Panc1 (cell line): ENCODE measurements at places on chromosomes 13 and 19.
A peak's percentile ranks its signal among the peaks of the same experiment; 100 is the strongest.

GRCh38 chr19:8396563-8397203, 6.5 kb downstream of the RAB11B start:
- peak; percentile 18 for DNase-seq

- no peak for DNase-seq
These were observed 42.5 kb downstream of the EDNRB start for GRCh38 chr13:77876176-77876575.

DNA sequence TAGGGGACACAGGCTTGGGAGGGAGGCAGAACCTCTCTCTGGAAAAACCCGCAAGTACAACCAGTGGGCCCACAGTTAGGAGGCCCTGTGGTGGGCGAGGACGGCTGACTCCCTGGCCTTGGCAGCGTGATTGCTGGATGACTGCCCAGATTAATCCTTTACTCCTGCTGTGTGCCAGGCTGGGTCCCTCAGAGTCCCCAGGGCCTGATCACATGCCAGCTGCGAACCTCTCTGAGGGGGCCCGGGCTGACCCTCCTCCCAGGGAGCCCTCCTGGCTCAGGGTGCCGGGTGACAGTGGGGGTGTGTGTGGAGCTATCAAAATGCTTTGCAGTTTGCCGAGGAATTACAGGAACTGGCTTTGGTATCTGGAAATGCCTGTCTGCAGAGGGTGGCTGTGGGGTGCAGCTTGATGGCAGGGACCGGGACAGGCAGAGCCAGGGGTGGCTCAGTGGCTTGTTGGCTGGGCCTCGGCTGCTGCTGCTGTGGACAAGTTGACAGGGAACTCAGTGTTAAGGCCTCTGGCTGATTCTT, 48.9 kb downstream of the DNM2 start:
- DNase-seq: no peak

GRCh38 chr13:68009546-68009945, 779.4 kb upstream of the PCDH9 start:
- no peak for DNase-seq

DNA sequence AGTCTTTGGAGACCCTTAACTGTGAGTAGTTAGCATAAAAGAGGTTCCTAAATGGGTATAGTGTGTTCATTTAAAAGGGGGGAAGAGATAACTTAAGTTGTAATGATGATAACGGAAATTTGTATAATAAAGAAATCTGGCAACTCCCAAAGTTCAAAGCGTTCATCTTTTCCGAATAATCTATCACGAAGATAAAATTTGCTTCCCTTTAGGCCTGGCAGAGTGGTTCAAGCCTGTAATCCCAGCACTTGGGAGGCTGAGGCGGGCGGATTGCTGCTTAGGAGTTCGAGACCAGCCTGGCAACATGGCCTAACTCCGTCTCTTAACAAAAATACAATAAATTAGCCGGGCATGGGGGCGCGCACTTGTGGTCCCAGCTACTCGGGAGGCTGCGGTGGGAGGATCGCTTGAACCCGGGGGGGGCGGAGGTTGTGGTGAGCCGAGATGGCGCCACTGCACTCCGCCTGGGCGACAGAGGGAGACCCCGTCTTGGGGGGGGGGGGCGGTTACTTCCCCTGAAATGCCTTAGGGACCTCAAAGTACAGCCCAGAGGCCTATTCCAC, 934 bp downstream of the N4BP2L2 start:
- DNase-seq: no peak

DNA sequence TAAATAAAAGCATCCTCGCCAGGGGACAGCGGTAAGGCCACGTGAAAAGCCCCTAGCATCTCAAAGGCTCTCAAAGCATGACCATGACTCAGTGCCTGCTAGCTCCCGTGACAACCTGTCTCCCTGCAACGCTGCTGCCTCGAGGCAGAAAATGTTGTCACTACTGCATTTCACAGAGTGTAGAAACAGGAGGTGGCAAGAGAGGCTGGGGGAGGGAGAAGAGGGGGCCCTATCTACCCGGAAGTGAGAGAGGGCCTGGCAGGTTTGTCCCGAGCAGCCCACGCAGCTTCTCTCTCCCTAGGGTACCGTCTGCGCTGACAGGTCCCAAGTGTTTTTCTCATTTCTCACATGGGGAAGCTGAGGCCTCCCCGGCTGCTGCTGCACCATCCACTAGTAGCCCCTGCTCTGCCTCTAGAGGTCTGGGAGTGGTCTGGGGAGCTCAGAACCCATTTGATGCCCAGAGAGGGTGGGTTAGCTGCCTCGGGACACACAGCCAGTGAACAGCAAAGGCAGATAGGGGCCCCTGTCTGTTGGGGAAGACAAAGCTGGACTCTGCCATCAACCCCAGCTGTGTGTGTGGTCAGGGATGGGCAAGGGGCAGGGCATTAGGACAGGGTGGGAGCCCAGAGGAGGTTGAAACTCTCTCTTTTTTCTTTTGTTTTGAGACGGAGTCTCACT, 3.7 kb downstream of the TINCR start:
- DNase-seq: no peak

GRCh38 chr13:106680796-106681472, 113.0 kb upstream of the ARGLU1 start:
- no peak for DNase-seq

DNA sequence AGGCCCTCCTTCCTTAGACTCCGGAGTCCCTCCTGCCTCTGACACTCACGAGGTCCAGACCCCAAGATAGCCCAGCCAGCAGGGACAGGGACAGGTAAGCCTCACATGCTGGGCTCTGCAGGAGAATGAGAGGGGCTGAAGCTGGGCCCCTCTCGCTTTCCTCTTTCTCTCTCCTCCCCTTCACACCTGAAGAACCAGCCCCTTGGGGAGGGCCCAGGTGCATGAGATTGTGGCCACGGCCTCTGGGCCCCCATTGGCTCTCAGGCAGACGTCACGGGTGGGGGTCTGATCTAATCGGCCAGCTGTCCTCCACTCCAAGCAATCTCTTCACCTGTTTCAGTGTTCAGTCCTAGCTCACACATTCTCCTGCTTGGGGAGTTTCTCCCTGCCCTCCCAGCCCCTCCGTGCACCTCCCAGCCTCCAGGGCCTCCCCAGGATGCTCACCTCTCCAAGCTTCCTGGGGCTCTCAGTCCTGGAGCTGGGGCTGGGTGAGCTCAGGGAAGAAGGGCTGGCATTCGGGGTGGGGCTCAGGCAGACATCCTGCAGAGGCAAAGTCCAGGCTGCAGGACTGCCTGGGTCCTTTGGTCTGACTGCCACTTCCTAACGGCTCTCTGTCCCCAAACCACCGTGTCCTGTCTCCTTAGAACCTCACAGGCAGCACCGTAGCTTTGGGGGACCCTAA, 2.8 kb downstream of the TMEM150B start:
- no peak for DNase-seq

GRCh38 chr19:38559428-38560401, 58.0 kb downstream of the MAP4K1 start:
- DNase-seq: no peak

GRCh38 chr13:62193919-62194318, 778.3 kb upstream of the PCDH20 start:
- no peak for DNase-seq

- no peak for DNase-seq
These were observed 82.9 kb downstream of the POU4F1 start for GRCh38 chr13:78520425-78520824.

GRCh38 chr19:54369082-54369687, 4.5 kb upstream of the LAIR1 start:
- DNase-seq: no peak

- no peak for DNase-seq
These were observed 759 bp downstream of the RB1 start for GRCh38 chr13:48304143-48304876.

DNA sequence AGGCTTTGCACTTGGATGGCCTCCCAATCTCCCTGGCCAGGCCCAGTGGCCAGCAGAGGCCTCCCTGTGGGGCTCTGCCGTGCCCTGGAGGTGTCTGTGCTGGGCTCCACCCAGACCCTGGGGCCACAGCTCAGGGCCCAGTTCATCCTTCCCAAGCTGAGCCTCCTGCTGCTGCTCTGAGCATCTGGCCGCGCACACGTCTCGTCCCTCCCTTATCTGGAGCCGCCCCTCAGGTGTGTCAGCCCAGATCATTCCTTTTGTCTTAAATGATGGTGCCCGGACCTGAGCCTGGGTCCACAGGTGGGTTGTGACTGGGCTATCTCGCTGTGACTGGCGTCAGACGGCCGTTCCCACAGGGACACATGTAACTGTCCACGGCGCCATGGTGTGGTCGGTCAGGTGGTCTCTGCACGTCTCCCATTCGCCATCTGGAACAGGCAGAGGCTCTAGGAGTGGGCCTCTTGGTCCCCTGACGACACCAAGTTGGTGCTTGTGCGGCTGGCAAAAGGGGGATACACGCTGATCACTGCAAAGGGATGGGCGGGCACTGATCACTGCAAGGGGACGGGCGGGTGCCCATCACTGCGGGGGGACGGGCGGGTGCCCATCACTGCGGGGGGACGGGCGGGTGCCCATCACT, 14.3 kb upstream of the ZNF554 start:
- DNase-seq: no peak

DNA sequence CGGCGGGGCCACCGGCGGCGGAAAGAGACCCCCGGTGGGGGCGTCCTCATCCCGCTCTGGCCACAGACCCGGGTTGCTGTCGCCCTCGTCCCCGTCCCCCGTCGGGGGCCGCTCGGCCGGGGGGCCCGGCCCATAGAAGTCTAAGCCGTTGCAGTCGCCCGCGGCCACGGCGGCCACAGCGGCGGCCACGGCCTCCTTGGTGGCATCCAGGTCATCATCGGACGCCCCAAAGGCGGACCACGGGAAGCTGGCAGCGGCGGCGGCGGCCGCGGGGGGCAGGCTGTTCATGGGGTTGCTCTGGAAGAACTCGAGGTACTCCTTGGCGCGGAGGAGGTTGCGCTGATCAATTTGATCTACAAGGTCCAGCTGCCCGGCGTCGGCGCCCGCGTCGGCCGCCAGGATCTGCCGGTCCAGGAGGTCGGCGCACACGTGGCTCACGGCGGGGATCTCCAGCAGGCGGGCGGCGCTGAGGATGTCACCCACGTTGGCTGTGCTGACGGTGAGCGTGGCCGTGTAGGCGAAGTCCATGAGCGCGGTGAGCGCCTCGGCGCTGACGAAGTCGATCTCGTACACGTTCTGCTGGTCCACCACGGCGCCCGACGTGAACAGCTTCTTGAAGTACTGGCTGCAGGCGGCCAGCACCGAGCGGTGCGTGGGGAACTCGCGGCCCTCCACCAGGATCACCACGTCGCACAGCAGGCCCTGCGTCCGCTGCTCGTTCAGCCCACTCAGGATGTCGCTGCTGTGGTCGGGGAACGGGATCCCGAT, 12.1 kb downstream of the ZBTB7A start:
- DNase-seq: no peak

- no peak for DNase-seq
These were observed 21.9 kb downstream of the RBM26 start for GRCh38 chr13:79384022-79384610.

DNA sequence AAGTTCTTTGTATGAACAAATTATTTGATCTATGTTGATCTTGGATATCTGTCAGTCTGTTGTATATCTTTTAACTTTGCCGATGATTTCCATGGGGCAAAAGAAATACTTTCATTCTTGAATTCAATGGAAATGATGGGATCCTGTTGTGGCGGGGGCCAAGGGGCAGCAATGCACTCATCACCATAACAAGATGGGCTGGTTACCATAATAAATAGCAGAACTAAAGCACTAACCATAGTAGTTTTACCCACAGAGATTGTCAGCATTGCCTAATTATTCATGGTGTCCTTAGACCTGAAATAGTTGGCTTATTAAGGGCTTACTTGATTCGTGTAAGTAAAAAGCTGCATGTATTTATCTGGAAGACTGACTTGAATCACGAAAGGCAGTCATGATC, 309.6 kb downstream of the RFC3 start:
- DNase-seq: no peak

GRCh38 chr13:53338760-53339159, 310.1 kb downstream of the OLFM4 start:
- no peak for DNase-seq

DNA sequence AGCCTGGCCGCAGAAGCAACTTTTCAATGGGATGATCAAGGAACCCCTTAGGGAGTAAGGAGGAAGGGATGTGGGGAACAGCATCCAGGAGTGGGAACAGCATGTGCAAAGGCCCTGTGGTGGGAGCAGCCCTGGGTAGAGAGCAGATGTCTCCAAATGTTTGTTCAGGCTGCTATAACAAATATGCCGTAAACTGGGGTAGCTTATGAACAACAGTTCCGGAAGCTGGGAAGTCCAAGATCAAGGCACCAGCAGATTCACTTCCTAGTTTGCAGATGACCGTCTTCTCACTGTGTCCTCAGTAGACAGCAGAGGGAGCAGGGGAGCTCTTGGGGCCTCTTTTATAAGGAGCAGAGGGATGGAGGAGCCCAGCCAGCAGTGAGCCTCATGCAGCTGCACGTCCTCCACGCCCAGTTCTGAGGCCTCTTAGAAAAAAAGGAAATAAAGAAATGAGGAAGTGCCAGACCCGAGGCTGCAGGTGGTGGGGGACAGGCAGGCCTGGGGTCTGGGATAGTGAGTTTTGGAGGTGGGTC, 4.2 kb upstream of the LRRC25 start:
- no peak for DNase-seq

DNA sequence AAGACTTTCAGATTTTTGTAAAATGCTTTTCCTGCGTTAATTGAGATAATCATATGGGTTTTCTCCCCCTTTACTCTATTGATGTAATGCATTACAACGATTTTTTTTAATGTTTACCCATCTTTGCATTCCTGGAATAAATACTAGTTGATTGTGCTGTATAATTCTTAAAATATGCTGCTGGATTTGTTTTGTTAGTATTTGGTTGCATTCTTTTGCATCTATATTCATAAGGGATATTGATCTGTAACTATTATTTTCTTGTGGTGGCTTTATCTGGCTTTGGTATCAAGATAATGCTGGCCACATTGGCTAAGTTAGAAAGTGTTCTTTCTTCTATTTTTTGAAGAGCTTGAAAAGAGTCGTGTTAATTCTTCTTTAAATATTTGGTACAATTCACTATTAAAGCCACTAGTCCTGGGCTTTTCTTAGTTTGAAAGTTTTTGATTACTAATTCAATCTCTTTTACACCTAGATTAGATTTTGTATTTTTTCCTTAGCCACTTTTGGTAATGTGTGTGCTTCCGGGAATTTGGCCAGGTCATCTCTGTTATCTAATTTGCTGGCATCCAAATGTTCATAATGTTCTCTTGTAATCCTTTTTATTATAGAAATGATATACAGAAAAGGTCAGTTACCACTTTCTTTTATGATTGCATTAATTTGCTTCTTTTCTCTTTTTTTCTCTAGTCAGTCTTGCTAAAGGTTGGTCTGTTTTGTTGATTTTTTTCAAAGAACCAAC, 29.8 kb downstream of the KL start:
- DNase-seq: no peak

GRCh38 chr13:58461217-58461616, 829.7 kb downstream of the PCDH17 start:
- no peak for DNase-seq

GRCh38 chr13:91313103-91313502, 34.4 kb upstream of the MIR17HG start:
- DNase-seq: no peak

- DNase-seq: peak; percentile 27
These were observed 157.3 kb downstream of the DNAJC3 start for GRCh38 chr13:95834134-95834765.
